ENCODE measurements at places on chromosomes 12 and 14.
A peak's percentile ranks its signal among the peaks of the same experiment; 100 is the strongest.

DNA sequence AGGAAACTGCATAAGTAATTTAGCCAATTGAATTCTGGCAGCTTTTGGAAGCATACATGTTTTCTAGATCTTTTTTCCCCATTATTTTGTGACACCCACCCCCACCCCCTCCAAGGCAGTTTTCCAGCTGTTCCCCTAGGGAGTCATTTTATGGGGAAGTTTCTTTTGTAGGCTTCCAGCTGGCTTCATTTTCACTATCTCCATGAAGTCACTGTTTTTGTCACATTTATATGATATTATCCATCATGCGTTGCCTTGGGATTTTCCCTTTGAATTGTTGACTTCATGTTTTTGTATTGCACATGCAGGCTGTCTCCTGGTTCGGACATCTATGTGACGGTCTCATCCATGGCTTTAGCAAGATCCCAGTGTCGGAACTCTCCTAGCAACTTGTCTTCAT lies 233.6 kb upstream of the RGS6 start:
- DNase-seq: no peak

GRCh38 chr12:48003226-48004052 lies 837 bp downstream of the COL2A1 start:
- DNase-seq: peak; percentile 15

DNA sequence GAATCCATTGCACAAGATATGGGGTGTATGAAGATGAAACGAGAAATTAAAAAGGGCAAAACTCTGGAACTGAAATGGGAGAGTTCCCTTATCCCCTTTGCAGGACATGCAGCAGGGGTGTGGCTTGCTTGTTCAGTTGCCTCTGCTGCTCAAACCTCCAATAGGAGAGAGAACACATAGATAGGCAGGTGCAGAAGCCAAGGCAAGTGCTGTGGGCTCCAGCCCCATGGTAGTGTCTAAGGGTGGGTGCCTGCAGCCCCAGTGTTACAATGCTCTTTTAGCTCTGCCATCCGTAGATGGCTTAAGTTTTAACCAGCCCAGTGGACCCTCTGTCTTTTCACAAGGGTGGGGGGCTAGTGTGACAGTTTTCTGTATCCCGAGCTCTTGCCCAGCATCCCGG lies 69.7 kb downstream of the CMAS start:
- DNase-seq: no peak

GRCh38 chr12:84924981-84925380 lies 12.4 kb upstream of the SLC6A15 start:
- DNase-seq: no peak

GRCh38 chr12:110932046-110932445 lies 11.7 kb upstream of the MYL2 start:
- DNase-seq: no peak

DNA sequence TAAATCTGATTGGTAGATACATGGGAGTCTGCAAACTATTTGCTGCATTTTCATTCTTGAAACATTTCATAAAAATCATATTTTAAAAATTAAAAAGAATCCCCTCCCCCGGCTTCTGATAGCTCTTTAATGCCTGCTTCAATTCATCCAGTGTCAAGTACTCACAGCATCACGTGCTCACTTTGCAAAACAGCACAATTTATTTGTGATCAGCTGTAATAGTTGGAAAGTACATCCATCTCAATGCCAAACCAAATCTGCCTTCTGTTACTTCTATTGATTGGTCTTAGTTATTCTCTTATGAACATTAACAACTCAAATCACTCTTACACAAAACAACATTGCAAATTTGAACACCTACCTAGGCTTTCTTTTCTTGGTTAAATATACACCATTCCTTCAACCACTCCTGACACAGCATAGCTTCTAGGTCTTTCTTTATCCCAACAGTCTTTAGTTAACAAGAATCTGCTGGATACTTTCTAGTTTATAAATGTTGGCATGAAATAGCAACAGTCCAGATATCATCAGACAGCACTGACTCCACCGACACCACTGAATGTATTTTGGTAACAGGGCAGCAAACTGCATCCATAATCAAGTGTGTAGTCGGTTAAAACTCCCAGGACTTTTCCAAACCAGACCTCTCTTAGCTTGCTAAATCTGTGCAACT lies 58.0 kb downstream of the PARP11 start:
- DNase-seq: no peak

- no peak for DNase-seq
These were observed 255.5 kb downstream of the RASSF9 start for GRCh38 chr12:85580562-85581168.

DNA sequence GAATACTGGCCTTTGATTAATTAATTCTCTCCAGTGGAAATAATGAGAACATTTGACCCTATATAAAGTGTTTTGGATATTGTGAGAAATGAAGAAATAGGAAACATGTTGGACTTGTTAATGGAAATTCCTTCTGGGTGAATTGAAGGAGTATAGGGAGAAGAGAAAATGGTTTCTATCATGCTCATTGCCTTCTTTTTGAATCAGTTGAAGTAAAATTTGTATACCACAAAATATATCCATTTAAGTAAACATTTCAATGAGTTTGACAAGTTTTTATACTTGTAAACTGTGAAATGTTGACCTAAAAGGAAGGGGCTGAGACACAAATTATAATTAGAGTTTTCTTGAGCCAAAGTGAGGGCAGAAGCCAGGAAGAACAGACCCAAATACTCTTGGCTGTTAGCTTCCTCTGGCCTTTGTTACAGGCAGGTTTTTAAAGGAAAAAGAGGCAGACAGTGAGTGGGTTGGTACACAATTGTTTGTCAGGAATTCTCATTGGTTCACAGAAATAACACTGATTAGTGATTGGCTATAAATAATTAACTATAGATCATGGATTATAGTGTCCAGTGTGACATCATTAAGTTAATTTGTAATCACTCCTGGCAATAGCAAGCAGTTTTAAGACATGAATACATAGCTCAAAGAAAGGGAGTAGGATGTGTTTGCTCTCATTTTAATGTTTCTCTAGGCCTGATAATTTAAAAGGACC lies 826 bp downstream of the ZNF705A start:
- no peak for DNase-seq

- no peak for DNase-seq
These were observed 618.1 kb downstream of the MED13L start for GRCh38 chr12:115659422-115659821.

- DNase-seq: no peak
These were observed 25.9 kb downstream of the TRIM9 start for GRCh38 chr14:51069055-51069454.

GRCh38 chr14:74459976-74460375 lies 33.1 kb downstream of the NPC2 start:
- no peak for DNase-seq

- DNase-seq: no peak
These were observed 3.0 kb upstream of the TESC start for GRCh38 chr12:117101953-117102799.

DNA sequence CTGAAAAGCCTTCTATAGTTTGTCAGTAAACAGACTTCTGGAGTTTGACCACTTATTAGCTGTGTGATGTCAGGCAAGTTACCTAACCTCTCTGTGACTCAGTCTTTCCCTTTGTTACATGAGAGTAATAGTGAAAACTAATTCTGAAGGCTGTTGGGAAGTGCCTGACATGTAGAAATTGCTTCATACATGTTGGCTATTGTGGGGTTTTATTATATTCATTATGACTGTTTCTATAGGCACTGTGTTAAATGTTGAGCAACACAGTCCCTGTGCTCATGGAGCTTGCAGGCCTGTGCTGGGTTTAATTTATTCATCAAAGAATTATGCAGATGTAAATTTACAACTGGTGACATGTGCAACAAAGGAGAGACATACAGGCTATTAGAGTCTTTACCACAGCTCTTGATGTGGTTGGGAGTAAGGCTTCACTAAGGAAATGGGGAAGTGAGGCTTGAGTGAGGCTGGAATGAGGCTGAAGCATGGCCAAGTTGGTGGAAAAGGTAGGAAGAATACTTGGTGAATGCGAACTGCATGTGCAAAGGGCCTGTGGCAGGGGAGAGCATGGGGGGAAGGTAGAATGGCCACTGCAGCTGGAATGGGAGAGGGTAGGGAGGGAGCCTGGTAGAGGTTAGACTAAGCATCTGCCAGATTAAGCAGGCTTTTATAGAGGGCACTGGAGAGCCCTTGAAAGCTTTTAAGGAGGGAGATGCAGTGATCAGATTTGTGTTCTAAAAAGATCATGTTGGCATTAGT lies 236.4 kb upstream of the CRY1 start:
- no peak for DNase-seq

DNA sequence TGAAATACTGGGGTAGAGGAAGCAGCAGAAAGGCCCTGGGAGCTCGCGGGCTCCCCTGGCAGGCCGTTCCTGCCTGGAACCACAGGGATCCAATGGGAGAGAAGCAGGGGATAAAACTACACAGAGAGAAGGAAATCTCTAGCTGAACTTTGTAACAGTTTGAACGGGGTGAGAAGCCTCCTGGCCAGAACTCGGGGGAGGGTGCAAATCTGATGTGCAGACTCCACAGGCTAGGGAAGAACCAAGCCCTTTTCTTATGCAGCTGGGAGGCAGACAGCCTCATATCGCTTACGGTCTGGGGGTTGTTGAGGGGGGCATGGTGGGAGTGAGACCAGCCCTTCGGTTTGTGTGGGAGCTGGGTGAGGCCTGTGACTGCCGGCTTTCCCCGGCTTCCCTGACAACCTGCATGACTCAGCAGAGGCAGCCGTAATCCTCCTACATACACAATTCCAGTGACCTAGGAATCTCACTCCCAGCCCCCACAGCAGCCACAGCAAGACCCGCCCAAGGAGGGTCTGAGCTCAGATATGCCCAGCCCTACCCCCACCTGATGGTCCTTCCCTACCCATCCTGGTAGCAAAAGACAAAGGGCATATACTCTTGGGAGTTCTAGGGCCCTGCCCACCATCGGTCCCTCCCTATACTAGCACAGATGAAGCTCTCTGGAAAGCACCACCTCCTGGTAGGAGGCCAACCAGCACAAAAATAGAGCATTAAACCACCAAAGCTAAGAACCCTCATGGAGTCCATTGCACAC lies 143.0 kb downstream of the TMTC1 start:
- no peak for DNase-seq

- no peak for DNase-seq
These were observed 122.6 kb downstream of the CALM1 start for GRCh38 chr14:90519262-90519920.

- DNase-seq: no peak
These were observed 30.2 kb upstream of the SRGAP1 start for GRCh38 chr12:63814146-63814772.

- no peak for DNase-seq
These were observed 942 bp downstream of the ZC2HC1C start for GRCh38 chr14:75070383-75070782.

DNA sequence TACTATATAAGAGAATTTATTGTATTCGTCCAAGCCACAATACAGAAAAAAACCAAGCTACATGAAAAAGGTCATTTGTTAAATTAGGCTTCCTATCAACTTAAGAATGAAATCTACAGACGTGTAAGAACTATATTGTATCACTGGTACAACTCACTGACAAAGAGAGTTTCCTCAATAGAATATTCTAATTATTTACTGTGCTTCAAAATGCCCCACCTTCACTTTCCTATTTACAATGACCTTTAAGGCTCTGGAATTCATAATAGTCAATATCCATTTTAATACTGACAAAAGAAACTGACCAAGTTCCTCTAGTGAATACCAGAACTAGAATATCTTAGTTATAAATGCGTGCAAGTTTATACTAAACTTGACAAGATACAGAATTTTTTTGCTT lies 55.9 kb downstream of the C2CD5 start:
- DNase-seq: no peak

- no peak for DNase-seq
These were observed 17.4 kb downstream of the LGR5 start for GRCh38 chr12:71456990-71457389.

DNA sequence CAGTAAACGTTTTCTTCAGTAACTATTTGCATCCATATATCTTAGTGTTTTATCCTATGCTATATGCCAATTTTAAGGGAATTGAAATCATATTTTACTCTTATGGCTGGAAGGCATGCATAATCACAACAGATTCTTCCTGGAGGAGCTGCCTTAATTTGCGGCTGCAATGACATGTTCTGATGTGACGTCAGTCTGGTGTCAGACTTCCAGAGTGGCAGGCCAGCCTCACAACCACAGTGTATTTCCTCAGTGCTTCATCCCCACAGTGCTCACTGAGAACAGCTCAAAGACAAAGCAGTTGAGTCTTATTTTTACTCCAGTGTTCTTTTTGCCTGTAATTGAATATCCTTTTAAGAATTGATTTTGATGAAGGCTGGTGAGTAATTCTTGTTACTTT lies 107.1 kb downstream of the PLEKHA5 start:
- DNase-seq: no peak

- no peak for DNase-seq
These were observed 315.5 kb upstream of the OR4E1 start for GRCh38 chr14:21989090-21989489.
